ENCODE measurements at places on chromosomes 12 and 14.

GRCh38 chr14:68369281-68370056, 423.4 kb downstream of the ZFP36L1 start:
- no peak for DNase-seq

DNA sequence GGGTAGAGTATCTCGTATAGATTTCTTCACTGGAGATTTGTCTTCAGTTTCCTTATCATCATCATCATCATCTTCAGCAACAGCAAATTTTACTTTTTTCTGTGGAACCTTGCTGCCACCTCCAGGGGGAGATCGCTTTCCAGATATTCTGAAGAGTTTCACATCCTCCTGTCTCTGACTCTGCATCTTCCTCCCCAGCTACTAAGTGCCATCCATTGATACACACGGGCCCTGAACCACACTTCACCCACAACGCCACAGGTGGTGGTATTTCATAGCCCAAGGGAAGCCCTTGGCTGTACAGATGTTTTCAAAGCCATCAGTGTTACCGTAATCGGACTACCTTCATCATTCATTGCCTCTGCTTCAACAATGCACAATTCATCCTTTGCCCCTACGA, 82.2 kb downstream of the PPP2R5C start:
- DNase-seq: no peak

DNA sequence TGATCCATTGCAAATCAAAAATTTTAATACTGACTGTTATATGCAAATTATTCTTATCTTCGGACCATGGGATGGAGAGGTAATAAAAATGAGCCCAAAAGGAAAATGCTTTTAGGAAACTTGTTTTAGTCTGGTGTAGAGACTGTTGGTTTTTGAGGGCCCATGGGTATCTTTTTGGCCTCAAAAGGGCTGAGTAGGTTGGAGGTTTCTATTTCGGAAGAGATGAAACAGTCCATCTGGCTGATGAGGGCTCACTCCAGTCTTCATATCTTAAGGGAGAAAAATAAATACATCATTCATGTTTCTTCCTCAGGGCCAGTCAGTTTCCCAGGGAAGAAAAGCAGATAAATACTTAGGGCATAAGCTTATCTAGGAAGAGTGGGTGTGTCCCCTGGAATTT, 290.7 kb downstream of the RMST start:
- DNase-seq: no peak

- DNase-seq: no peak
Measured at GRCh38 chr12:104480826-104481440, 24.2 kb downstream of the CHST11 start.

GRCh38 chr14:75805646-75806045, 144.6 kb downstream of the TTLL5 start:
- DNase-seq: no peak

- no peak for DNase-seq
Measured at GRCh38 chr12:112838731-112839130, 47.2 kb downstream of the RPH3A start.

- DNase-seq: no peak
Measured at GRCh38 chr12:41333974-41334373, 145.9 kb downstream of the PDZRN4 start.

GRCh38 chr14:59046746-59047145, 141.7 kb upstream of the DAAM1 start:
- no peak for DNase-seq

DNA sequence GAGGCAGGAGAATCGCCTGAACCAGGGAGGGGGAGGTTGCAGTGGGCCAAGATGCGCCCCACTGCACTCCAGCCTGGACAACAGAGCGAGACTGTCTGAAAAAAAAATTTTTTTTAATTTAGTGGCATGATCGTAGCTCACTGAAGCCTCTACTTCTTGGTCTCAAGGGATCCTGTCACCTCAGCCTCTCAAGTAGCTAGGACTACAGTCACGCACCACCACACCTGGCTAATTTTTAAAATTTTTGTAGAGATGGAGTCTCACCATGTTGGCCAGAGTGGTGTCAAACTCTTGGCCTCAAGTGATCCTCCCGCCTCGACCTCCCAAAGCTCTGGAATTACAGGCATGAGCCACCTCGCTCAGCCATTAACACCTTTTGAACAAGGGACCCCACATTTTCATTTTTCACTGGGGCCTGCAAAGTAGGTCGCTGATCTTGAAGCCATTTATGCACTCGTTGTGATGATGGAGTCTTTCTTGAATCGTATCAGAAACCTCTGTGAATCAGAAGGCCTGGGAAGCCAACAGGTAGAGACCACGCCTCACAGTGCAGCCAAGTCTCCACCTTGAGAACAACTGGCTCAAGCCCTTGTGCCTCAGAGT, 5.9 kb downstream of the HCAR1 start:
- DNase-seq: no peak

DNA sequence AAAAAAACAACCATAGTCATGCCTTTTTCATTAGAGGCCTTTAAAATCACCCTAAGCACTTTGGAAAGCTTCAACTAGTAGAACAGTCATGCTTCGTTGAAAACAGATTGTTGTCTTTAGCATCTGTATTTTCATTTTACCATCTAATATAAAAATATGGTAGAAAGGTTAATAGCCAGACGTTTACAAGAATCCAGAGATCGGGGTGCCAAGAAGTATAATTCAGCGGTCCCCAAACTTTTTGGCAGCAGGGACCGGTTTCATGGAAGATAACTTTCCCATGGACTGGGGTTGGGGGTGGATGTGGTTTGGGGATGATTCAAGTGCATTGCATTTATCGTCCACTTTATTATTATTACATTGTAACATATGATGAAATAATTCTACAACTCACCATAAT, 138.4 kb downstream of the GLT1D1 start:
- DNase-seq: no peak

GRCh38 chr14:50539051-50539450, 6.7 kb upstream of the MAP4K5 start:
- DNase-seq: no peak

DNA sequence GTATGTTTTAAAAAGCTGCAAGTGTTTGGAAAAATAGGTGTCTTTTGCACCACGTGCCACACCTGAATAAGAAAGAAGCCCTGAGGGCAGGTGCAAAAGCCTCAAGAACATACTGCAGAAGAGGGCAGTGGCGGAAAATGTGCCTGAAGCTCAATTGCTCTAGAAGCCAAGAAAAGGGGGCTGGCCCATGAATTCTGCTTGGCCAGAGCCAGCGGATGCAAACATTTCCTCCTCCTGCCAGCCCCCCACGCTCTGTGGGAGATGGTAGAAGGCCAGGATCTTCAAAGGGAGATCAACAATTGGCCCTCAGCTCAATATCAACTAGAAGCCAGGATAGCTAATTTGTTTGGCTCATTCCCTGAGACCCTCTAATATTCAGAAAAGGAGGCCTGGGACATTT, 80.3 kb upstream of the TMEM132D start:
- no peak for DNase-seq

DNA sequence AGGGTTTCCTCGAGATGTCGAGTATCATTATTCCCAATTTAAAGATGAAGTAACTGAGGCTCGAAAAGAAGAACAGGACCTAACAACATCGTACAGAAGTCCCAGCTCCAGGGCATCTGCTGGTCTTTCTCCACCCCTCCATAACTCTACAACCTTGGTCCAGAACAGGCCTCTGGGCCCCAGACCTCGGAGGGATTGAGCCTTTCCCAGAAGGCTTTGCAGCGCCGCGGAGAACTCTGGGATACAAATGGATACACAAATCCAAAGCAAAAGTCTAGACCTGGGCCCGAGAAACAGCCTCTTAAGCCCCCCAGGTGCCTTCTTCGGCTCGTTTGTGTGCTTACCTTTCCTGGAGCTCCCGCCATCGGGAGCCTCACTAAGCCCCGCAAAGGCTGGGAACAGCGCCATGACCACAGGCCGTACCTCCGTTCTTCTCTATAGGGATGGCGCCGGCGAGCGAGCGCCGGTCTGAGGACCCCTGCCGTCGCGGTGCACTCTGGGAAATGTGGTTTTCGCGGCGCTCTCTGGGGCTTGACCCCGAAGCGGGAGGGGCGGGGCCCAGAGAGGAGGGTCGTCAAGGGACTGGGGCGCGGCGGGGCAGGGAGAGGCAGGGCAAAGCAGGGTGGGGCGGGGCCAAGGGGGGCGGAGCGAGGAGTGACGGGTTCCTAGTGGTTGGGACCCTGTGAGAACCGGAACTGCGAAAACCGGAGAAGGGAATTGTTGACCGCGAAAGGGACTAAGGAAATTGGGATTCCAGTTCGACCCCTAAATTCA, at the start of gene NRDE2:
Gene NRDE2 (minus strand): TSS at position 445 of the 774 bp plus-strand sequence. CDS start 37 bp downstream, at position 408.
- DNase-seq: peak; percentile 91

DNA sequence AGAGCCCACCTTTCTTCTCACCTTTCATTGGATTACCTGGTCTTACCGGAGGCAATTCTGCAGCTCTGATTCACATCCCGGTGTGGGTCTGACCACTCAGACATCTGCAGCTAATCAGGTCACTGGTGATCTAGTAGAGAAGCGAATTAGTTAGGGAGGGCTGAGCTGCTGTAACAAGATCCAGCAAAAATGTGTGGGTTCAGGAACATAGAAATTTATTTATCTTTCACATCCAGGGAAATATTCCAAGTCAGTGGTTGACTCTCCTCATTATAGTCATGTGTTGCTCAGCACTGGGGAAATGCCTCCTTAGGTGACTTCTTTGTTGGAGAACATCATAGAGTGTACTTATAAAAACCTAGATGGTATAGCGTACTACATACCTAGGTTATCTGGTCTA, 218.7 kb upstream of the PELI2 start:
- DNase-seq: no peak

DNA sequence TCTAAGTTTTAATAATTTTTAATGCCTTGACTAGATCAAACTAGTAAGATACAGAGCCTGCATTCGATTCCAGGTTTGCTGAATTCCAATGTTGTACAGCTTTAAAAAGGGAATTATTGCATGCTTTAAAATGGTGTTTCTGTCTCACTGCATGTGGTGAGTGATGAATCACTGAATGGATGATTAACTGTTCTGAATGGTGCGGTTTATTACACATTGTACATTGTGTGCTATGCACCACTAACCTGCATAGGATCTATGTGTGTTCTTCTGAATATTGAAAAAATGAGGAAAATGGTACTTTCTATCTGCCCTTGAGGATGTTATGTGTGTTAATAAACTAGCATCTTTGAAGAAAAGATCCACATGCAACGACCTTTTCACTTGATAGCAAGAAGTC, 231.7 kb downstream of the NRXN3 start:
- DNase-seq: no peak

- DNase-seq: no peak
Measured at GRCh38 chr12:89521364-89522223, 3.0 kb downstream of the GALNT4 start.

DNA sequence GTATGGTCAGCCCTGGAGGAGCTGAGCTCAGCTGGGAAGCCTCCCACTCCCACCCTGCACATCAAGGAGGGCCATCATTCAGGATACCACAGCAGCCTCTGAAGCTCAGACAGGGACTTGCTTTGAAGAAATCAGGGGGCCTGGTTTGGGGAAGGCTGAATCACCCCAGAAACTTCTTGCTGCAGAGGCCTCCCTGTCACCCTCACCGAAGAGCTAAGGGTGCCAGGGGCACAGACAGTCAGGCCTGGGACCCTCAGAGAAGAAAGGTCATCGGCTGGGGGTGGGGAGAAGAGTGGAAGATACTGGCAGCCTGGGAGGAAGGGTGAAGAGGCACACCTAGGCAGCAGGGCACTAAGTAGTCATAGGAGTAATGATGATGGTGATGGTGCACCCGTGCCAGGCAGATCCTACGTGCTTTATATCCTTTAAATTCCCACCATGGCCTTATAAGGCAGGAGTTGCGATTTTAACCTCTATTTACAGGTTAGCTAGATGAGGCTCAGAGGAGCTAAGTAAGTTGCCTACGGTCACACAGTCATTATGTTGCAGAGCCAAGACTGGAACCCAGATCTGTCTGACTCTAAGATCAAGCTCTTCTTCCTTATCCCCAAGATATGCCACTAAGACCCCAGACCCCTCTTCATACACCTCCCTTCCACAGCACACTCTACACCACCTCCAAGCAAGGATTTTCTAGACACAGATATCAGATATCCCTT, 28.5 kb upstream of the PNMA1 start:
- DNase-seq: no peak

- no peak for DNase-seq
Measured at GRCh38 chr14:53368711-53369201, 215.6 kb upstream of the DDHD1 start.

GRCh38 chr12:109289004-109289403, 20.1 kb downstream of the FOXN4 start:
- no peak for DNase-seq

All from iPS DF 6.9 (cell line).